ENCODE measurements at places on chromosomes 11 and 22.
A peak's percentile ranks its signal among the peaks of the same experiment; 100 is the strongest.

GRCh38 chr22:39684702-39685281, 114.2 kb downstream of the CACNA1I start:
- no peak for DNase-seq

DNA sequence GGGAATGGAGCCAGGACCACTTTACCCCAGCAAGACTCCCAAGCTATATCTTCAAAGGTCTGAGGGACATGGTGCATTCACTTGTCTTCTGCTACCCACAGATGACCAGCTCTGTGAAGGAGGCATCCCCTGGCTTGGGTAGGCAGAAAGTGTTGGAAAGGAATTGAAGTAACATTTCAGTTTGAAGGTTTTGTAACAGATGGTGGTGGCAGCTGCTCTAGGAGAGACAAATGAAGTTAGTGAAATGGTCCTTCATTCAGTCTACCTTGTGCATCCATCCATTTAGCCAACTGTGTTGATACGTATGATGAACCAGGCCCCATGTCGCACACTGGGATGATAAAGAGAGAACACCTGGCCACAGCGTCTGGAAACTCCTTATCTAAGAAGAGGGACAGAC, 140.5 kb downstream of the COMMD9 start:
- no peak for DNase-seq

DNA sequence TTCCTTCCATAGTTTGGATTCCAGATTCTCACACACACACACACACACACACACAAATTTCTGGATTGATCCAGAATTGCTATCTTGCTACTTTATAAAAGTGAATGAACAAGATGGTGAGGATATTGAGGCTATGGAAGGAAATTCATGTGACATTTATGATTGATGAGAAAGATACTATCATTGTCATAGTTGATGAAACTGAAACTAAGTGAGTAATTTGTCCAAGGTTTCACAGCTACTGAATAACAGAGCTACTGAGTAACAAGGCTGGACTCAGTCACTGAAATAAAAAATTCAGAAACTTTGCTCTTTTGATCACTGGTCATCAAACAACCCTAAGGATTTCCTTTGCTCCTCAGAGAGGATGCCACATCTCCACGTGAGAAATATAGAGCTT, 16.2 kb downstream of the OR5D16 start:
- DNase-seq, result no peak

DNA sequence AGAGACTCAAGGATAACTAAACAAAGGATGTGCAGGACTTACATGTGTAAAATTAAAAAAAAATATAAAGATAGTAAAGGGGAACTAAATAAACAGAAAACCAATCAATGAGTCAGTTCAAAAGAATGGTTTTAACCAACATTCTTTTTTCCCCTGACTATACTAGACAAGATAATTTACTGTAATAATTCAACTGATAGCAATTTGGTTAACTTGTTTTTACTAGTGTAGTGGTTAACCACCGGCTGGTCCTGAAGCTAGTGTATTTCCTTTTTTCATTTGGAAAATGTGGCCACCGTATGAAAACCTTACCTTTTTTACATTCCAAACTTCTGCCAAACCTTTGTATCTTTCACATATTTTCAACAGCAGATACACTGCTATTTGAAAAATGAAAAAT, 123.1 kb downstream of the ARHGAP42 start:
- no peak for DNase-seq

DNA sequence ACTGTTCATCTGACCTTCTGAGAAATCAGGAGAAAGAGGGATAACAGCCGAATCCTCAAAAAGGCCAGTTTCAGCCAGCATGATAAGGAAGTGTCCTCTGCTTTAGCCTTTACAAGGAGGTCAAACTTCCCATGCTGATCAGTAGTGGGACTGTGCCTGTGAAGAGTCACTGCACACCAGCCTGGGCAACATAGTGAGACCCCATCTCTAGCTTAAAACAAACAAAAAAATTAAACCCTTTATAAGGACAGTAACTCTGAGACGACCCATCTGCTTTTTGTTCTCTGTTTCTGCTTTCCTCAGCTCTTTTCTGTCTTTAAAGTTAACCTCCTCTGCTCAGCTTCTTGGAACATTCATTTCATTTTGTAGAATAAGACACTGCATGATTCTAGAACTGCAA, 49.7 kb downstream of the SCGB1A1 start:
- DNase-seq, result no peak

DNA sequence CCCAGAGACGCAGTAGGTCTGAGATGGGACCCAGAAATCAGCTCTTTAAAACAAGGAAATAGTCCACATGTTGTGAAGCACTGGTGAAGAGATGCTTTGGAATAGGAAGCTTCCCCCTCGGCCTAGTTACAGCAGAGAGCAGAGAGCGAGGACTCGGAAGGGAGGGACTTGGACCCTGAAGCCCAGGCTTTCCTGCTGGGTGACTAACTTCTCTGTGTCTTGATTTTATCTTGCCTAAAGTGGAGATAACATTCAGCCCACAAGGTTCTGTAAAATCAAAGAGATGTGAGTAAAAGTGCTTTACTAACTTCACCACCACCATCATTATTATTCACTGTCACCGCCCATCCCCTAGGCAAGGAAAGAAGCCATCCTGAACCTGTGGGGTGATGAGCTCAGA, 58.4 kb downstream of the THAP12 start:
- no peak for DNase-seq

GRCh38 chr22:27173530-27173929, 516.1 kb downstream of the MIAT start:
- no peak for DNase-seq

DNA sequence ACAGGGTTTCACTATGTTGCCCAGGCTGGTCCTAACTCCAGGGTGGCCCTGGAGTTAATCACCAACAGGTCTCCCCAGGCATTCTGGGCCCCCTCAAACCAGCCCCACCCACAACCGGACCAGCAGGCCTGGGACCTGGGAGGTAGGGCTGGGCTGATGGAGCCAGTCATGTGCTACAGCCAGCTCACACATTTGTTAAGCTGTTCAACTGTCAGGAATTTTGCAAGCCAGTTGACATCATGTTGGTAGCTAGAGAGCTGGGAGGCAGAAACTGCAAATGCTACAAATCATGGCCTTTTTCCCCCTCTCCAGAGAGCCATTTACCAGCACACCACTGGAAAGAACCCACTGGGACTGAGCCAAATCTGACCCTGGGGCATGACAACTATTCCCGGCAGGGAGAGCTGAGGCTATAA, 6.8 kb downstream of the ARHGAP1 start:
- DNase-seq, result no peak

DNA sequence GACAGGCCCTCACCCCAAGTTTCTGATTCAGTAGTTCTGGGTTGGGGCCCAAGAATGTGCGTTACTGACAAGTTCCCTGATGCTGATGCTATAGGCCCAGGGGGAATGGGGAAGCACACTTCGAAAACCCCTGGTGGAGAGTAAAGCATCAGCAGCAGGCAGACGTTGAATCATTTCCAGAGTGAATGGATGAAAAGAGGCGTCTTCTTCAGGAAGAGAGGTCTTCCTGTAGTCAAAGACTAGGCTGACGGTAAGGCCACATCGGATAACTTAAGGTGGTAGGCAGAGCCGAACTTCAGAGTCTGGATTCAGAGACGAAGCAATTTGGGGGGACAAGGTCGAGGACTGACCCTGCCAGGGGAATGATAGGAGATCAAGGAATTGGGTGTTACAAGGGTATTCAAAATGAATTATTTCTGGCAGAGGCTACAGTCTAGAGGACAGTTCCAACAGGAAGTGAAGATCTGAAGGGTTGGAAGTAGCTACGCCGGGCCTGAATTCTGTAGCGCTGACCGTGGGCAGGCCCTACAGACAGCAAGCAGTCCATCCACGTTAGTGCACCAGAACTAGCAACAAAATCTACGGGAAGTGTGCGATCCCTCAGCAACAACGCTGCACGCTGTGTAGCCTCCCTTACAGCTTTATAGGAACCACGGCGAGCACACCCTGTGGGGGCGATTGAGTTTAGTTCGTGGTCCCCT, 862 bp upstream of the CENATAC start:
- peak; percentile 76 for DNase-seq

- no peak for DNase-seq
Measured at GRCh38 chr22:47332246-47332980, 570.0 kb downstream of the TBC1D22A start.

DNA sequence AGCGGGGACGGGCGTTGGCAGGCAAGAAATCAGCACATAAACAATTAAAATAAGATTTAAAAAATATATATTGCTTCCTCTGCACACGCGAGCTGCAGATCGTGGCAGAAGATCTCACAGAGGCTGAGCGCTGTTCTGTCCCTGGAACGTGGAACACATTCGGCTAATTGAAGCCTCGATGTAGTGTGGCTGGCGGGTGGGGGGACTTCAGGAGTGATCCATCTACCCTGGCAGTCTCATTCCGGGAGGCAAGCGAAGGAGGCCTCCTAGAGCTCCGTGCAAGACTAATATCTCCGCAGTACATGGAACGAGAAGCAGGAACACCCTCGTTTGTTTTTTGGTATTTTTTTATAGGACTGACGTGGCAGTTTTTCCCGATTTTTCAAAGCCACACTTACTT, 402.4 kb downstream of the MN1 start:
- DNase-seq, result no peak

DNA sequence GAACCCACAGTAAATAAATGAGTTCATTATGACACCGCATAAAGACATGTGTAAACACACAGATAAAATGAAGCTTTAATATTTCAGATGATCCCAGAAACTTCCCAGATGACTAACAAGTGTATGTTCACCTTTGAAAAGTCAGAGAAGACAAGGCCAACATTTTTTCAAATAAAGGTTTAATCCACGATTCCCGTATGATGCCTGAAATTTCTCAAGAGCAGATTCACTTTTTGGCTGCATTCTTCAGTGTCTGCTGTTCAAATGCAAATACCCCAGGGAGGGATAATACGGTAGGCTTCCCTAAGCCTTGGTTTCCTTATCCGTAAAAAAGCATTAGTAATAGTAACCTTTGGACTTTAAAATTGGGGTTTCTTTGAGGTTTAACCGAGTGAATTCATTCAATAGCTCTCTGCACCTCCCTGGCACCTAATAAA, 62.5 kb downstream of the SYTL2 start:
- DNase-seq, result no peak

- no peak for DNase-seq
Measured at GRCh38 chr22:32652645-32653270, 148.7 kb upstream of the TIMP3 start.

GRCh38 chr22:46900549-46900948, 138.1 kb downstream of the TBC1D22A start:
- DNase-seq, result no peak

DNA sequence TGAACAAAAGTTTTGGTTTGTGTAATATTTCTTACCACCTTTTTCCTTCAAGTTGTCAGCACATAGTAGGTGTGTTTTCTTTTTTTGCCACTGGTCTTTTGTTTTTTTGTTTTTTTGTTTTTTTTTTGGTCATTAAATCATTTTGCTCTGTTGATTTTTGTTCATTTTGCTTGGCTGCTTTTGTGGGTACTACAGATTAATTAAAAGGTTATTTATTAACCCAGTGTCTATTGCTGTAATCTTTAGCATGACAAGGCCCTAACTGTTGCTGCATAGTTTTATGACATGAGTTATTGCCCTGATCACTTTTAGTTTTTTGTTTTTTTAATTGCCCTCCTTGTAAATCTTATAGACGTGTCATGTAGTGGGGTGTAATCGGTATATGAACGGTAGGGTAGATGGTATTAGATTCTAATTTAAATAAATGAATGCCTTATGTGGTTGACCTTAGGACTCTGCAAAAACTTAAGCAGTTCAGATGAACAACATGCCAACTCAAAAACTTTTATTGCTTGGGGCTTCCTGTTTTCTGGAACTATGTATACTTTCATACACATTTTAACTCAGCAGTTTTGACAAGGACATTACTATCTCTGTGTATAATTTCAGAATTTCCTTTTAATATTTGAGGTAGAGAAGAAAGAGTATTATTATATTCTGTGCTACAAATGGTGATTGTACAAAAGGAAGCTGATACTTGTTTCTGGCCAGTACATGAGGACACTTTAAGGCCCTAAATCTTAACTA, 7.9 kb downstream of the EWSR1 start:
- DNase-seq, result no peak

DNA sequence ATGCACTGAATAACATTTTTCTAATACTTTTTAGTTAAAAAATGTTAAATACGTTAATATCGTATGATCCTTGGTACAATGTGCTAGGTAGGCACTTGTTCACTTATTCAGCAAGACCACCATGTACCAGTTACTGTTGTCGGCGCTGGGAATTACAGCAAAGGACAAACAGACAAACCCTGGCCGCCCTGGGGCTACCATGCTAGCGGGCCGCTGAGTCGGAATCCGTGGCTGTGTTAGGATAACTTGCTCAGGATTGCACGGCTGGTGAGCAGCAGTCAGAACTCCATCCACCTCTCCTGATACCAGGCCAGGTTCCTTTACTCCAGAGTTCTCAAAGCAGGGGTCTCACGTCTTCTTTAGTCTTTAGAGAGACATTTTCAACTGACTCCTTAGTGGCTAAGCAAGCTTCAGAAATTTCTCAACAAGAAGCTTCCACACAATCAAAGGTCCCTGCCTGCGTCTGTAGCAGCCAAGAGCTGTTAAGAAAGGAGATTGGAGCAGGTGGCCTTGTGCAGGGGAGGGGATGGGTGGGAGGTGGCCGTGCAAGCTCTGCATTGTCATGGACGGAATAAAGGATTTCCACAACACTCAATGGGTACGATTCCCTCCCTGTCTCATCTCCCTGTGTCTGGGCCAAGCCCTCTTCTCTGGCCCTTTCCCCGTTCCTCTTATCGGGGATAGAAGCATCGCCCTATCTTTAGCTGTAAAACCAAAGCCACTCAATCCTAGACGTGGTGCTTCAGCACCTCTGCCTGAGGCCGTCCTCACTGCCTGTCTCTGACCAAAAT, 39.8 kb upstream of the NNMT start:
- DNase-seq, result no peak

GRCh38 chr11:46306296-46306853, 28.9 kb downstream of the CREB3L1 start:
- no peak for DNase-seq

GRCh38 chr11:122181372-122181771, 65.4 kb upstream of the BLID start:
- DNase-seq, result no peak

DNA sequence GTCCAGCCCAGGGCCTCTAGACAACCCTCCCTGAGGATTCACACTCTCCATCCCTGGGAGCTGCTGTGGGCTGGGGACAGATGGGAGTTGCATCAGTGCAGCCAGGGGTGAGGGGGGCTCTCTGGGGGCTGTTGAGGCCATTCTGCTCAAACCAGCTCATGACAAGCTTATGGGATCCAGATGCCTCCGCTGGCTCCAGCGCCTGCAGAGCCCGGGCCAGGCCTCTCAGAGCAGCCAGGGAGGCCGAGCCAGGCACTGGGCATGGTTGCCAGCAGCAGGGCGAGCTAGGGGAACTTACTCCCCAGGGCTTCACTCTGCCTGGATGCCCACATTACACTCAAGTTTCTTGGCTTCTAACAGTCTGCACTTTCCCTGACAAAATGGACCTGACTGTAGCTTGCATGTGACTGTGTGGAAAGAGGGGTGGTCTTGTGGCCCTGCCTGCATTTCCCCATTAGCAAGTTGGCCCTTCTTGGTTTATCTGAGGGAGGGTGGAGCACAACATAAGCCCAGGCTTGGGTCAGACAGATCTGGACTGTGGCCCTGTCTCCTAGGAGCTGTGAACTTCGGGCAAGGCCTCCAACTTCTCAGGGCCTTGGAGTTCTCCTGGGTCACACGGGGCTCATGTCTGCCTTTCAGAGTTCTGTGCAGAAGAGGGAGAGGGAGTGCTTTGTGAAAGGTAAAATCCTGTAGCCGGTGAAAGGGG, 34.5 kb upstream of the CYB5R3 start:
- no peak for DNase-seq

GRCh38 chr11:13183826-13184196, 93.8 kb upstream of the BMAL1 start:
- DNase-seq, result no peak

- DNase-seq, result no peak
Measured at GRCh38 chr11:6587360-6587953, 16.0 kb downstream of the RRP8 start.
